ENCODE measurements at places on chromosomes 3 and 15.

DNA sequence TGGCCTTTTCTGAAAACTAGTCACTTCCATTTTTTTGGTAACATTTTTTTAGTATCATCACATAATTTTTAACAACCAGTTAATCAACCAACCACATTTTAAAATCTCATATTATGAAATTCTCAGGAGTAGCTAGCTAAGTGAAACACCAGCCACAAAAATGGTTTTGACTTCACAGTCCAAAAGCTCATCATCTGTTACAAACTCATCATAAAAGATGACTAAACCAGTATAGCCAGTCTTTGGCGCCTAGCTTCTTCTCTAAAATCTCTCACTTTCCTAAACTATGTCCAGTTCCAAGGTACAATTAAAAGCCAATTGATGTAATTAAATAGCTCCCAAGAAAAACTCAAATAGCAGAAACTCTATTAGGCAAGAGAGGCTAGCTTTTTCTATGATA, 88.2 kb upstream of the ZNF385D start:
- no peak for DNase-seq

- no peak for DNase-seq
Measured at GRCh38 chr3:73249047-73249446, 187.6 kb downstream of the EBLN2 start.

DNA sequence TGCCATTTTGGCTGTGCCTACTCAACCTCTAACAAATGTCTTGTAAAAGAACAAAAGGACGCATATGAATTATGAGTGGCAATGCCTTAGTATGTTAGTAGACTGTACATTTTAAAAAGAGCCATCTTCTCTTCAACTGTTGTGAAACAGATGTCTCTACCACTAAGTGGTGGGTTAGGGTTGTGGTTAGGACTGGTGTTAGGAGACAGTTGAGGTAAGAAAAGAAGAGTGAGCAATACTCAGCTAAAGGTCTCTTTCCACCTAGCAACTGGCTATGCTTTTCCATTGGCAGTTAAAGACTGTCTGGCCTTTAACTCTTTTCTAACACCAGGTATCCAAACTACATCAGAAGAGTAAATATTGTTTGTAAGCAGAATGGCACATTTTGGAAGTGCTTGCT, 221.7 kb upstream of the TBC1D5 start:
- no peak for DNase-seq

DNA sequence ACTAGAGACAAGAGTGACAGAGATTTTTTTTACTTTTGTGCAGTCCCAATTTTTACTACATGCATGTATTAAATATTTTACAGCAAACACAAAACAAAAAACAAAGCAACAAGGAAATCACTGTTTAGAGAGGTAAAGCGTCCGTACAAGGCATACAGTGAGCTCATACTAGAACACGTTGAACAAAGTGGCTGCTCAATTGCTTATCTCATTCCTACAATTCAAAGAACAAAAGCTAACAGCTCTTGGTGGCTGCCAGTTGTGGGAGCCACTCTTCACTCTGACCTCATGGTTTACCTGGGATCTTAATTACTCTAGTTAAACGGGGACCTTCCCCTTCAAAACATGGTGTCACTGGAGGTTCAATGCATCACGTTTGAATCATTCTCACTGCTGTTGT, 7.6 kb upstream of the ARHGEF26 start:
- DNase-seq, result no peak

DNA sequence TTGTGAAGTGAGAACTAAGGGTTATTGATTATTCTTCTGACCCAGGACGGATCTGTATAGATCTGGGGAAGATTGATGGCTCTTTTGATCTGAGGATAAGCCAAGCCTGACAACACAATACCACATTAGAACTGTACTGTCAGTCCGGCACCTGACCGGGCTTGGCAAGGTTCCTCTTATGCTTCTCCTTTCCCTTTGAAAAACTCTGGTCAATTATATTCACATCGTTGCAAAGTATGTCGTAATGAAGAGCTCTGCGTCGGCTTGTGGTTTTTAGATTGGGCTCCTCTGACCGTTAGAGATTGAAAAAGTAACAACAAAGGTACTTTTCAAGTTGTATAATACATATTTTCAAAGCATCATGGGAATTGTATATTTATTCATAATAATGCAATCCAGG, 389.8 kb downstream of the NR2F2 start:
- DNase-seq, result no peak

DNA sequence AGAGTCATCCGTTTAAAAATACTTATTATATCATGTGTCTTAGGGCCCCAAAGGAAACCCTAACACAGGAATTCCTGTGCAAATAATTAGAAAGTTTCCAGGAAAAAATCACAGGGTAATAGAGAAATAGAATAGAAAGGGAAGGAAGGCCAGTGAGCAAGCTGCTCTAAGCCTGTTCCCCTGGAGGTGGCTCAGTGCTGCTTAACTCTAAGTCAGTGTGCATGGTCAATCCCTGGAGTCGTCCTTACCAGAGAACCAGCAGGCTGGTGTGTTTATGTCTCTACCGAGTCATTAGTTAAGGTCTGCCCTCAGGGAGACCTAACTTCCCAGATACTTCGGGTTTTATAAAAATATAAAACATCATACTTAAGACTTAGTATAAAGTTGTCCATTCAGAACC, 21.0 kb upstream of the MCF2L2 start:
- DNase-seq, result no peak

DNA sequence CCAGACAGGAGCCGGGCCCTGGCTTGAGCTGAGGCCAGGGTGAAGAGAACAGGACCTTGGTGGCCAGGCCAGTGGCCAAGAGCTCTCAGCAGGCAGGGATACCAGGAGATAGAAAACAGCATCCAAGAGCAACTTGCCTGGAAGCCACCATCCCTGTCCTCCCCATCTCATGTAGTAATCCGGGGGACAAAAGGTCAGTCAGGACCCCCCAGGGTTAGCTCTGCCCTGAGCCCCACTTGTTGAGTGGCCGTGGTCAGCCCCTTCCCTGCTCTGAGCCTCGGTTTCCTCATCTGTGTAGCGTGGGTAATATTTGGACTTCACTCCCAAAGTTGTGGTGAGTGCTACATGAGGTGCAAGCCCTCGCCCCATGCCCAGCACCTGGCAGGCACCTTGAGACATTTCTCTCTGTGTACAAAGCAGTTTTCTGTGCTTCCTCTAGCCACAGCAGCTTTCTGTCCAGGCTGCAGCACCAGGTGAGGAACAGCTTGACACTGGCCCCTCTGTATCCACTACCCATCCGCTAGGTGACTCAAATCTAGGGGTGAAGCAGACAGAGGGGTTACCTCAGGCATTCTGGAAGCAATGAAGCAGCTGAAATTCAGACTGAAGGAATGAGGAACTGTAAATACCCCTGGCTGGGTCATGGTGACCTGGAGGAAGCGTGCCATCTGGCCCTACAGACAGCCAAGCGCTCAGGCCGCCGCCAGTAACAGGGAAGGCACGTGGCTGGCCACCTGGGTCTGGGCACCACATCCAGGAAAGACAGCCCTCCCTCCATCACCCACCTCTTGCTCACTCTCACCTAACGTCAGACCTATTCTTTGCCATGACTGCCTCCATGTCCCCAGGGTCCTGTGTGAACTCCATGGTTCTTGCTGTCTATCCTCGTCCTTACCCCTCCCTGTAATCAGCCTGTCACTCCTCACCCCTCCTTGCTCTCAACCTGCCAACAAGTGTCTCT, 6.7 kb downstream of the CISH start:
- DNase-seq, result no peak

DNA sequence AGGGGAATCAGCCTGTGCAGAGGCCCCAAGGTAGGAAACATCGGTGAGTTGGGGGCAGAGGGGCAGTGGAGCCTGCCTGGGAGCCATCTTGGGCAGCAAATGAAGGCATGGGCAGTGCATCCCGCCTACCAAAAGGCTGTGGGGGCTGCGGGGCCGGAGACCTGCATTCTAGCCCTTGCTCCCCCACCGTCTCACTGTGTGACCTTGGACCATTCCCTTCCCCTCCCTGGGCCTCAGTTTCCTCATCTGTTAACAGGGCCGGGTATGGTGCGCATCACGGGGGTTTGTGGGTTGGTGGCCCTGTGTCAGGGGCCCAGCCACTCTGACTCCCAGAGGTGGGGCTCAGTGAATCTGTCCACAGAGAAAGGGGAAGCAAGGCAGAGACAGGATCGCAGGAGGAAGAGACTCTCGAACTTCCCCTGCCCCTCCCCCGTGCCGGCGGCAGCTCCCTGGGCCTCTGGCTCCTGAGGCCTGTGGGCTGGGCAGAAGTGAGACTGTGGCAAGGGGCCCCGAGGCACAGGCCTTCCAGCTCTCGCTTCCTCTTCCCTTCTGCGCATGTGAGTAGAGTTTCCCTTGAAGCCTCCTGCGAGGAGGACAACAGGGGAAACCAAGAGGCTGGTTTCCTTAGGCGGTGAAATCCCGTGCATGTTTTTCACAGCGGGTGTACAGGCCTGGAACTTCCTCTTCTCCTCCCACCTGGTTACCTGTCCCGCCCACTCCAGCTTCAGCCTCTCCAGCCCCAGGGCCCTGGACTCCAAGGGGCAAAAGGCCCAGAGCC, 42.9 kb downstream of the IDH2 start:
- DNase-seq, result peak; percentile 31

GRCh38 chr3:81439108-81439507, 322.3 kb downstream of the GBE1 start:
- DNase-seq, result no peak

GRCh38 chr15:99928429-99928981, 195.3 kb upstream of the LYSMD4 start:
- peak; percentile 79 for DNase-seq

GRCh38 chr15:57503051-57503702, 88.5 kb upstream of the MYZAP start:
- no peak for DNase-seq

- DNase-seq, result no peak
Measured at GRCh38 chr15:52727815-52728214, 48.6 kb upstream of the ATOSA start.

GRCh38 chr3:169564883-169565282, 98.6 kb downstream of the MECOM start:
- DNase-seq, result no peak

- DNase-seq, result no peak
Measured at GRCh38 chr3:121243208-121243607, 302.6 kb downstream of the POLQ start.

DNA sequence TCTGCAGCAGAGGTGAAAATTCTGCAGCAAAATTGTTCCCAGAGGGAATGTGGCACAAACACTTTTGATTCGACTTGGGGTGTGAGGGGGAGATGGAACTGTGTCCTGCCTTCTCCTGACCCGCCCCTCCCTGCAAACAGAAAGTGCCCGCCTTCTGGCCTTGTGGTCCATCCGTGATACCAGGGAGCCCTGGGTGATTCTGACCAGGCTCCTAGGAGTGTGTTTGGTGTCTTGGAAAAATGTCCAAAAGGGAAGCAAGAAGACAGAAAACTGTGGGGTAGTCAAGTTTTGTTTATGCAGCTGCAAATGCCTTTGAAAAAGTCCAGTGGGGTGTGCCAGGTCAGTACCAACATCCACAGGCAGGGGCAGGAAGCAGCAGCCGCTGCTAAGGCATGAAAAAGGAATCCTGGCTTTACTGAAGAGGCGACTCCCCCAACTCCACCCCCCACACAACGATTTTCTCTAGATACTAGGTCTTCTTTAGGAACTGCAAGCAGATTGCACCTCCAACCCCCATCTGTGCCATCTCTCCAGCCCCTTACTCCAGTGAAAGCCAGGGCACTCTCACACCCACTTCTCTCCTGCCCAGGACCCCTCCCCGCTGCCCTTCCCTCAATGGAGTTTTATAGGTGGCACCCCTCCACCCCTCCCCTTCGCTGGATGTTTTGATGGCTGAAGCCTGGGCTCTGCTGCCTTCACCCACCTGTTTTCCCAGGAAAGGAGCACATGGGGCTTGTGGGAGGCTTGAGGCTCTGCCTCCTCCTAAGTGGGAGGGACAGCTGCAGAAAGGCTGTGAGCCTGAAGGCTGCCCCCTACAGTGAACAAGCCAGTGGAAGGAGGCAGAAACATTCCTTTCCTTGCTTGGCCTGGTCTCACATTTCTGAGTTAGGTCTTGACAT, 82.4 kb upstream of the HERC1 start:
- DNase-seq, result no peak

DNA sequence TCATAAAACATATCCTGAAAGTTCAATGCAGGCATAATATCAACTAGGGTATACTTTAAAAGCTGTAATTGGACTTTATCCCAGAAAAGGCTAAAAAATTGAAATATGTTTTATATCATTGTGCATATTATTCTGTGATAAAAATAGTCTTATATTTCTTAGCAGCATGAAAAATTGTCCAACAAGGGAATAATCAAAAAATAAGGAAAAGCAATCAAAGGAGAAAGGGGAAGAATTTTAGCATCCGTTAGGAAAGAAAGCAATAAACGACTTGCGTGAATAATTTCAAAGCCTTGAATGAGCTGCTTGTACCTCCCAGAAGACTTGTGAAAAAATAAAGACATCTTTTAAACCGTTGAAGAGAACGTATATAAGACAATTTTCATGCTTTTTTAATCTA, 1369.8 kb upstream of the GBE1 start:
- DNase-seq, result no peak

GRCh38 chr3:15359677-15360397, 27.5 kb upstream of the SH3BP5 start:
- no peak for DNase-seq

DNA sequence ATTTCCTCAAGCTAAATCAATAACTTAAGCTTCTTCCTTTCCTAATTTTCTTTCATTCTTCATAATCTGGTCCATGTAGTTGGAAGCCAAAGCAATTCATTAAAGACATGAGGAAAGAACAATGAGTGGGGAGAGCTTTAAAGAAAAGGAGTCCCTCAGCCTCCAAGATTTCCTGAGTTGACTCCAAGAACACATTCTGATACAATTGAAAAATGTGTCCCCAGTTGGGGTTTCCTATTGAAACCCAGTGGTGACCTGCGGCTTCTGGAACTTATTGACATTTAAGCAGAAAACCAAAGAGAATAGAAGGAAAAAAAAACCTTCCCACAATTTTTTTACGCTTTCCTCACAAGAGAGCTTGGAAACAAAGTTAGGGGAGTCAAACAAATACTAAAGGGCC, 37.0 kb downstream of the ATP8B4 start:
- DNase-seq, result no peak

- DNase-seq, result peak; percentile 43
Measured at GRCh38 chr15:98311566-98312188, 336.7 kb upstream of the IGF1R start.

DNA sequence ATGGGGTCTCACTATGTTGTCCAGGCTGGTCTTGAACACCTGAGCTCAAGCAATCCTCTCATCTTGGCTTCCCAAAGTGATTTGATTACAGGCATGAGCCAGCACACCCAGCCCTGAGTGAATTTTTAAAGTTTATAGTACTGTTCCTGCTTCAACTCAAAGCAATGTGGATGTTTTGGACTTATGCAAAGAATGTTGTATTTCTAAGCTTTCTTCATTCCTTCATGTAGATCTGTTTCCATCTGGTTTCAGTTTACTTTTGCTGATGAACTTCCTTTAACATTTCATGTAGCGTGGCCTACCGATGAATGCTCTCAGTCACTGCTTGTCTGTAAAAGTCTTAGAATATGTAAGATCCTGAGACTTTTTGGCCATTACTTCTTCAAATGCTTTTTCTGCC, 23.2 kb downstream of the NRG4 start:
- no peak for DNase-seq

DNA sequence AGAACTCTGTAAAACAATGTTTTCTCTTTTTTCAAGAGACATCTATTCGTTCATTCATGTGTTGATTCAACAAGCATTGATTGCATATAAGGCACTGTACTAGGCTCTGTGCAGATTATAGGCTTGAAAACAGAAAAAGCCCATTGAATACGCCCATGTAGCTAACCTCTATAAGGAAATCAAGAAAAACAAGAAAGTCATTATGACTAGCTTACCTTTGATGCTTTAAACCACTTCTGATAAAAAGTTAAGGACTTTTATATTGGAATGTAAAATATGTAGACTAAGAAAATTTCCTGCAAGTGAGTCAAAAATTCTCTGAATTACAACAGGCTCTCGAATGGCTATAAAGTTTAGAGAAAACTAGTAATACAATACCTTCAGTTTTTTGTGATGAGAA, 92.5 kb downstream of the BDH1 start:
- DNase-seq, result no peak

Measured in stimulated activated CD8-positive, alpha-beta memory T cell treated with anti-CD3 and anti-CD28 coated beads, Interleukin-4, amount 100 ng/mL, for 1 hour (primary cell).